CD4-positive, alpha-beta T cell treated with Interleukin-1 beta for 1 hour (primary cell): ENCODE measurements at places on chromosomes 2 and 18.
A peak's percentile ranks its signal among the peaks of the same experiment; 100 is the strongest.

DNA sequence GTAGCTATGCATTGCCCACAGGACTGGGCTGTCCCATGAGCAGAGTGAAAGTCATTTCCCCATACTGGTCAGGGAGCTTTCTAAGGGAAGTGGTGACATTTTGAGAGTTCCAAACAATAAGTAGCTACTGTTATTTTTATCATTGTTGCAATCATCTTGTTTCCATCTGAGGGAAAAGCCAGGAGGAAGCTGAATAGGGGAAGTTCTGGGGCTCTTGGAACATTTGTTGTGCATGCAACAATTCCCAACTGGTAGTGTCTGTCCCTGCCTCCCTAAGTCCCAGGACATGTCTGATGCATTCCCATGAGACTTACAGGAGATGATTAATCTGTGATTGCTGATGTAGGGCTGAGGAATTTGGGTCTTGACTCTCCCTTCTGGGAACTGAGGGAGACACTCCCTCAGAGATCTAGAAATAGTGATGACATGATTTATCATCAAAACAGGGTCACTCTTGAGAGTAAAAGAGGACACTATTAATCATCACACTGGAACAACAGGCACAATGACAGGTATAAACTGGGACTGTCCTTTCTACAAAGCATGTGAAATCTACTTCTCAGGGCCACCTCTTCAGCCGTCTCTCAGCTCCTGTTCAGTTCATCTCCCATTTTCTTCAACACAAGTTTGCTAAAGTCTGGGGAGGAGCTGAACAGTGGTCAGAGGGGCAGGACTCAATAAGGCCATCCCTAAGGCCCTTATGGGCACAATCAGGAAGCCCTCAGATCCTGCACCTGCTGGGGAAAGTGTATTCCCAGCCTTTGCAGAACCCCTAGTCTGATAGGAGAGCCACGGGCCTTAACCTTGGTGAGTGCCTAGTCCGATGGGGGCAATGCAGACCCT, 28.0 kb upstream of the MARCO start:
- DNase-seq: no peak

GRCh38 chr2:53087262-53087873, 680.2 kb upstream of the CHAC2 start:
- DNase-seq: no peak

- DNase-seq: no peak
Observed at GRCh38 chr2:17540093-17540812, at the start of gene VSNL1. Gene VSNL1 (plus strand): TSS chr2:17540696. CDS start chr2:17592075, 51,379 bp downstream.

DNA sequence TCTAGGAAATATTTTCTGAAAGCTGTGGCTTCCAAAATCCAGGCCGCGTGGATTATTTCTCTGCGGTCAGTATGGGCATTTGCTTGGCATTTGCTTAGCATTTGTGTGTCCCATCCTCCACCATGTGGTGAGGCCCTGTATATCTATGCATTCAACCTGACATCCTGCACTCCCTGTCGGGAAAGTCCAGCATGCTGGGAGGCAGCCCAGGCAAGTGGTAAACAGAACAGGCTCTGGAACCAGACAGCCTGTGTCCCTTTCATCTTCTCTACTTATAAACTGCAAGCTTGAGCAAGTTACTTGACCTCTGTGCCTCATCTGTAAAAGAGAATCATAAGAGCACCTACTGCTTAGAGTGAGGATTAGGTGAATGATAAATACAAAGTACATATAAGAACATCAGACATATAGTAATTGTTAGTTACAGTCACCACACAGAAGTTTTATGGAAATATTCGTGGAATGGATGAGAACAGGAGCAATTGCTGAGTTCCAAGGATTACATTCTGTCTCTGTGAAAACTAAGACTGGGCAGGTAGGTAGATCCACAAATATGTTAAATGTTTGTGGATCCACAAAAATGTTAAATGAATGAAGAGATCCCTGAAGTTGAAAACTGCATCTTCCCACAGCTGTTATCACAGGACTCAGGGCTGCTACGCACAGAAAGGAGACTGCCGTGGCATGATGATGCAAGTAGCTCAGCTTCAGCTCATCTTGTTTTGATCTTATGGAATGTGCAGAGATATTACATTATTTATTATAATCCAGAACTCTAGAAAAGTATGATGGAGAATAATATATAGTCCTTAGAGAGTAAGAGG, 317.0 kb upstream of the MMADHC start:
- DNase-seq: no peak

DNA sequence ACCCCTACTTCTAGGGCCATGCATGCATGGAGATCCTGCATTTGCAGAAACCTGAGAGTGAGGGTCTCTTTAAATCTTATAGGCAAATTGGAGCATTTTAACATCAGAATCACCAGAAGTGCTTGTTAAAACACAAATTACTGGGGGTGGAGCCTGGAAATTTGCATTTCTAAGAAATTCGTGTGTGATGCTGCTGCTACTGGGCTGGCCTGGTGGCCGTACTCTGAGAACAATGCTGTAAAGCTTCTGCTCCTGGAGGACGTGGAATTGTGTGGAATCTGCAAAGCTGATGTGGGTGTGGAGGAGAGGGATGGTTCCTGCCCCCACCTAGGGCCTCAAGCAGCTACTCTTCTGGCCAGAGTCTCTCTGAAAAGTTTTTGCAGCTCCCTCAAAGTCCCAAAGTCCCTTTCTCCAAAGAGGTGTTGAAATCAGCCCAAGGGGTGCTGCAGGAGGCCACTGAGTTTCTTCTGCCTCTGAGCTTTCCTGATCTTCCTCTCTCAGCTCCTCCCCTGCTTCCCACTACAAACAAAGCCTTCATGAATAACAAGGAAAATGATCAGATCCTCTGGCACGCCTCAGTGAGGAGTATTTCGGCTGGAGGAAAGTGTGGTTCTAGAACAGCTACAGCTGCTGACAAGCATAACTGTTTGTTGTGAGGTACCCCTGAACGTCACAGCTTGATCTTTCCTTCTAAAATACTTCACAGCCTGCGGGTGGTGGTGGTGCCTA, 508.3 kb downstream of the CNTNAP5 start:
- no peak for DNase-seq

- peak; percentile 68 for DNase-seq
Observed at GRCh38 chr18:32093102-32093511, 1.4 kb downstream of the RNF138 start.

DNA sequence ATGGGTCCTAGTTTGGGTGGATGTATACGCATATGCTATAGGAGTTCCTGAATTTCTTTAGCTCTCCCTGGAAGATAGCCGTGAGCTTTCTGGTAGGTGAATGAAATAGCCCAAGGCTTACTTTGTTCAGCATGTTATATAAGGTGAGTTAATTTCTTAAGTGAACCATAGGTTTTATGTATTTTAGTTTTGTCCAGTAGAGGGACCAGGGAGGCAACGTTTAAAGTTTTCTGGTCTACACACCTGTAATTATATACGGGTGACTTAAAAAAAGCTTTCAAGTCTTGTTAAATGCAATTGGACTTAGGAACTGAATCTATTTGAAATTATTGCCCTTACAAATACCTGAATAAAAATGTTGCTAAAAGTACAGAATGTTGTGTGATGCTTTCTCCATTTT, 402.5 kb upstream of the DDX18 start:
- DNase-seq: no peak

DNA sequence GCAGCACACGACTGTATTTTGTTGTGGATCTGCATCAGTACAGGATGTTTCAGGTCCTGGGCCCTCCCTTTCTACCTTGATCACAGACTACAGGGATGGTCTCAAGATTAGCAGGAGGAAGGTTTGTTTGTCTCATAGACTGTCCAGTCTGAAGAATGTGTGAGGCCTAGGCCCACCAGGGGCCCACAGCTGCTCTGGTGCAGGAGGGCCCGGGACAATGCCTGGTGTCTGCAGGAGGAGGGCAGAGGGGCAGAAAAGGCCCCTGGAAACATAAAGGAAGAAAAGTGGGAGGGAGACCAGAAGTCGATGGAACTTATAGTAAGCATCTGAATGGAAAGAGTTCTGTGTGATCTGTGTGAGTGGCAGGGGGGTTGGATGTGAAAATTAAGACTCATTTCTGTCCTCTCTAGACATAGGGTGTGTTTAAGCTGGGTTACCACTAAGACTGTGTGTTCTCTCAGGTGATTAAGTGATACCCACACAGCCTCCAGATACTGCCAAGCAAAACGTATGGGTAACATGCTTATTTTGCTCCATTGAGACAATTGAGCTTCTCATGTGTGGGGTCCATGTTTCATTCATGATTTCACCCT, 33.4 kb upstream of the LPIN2 start:
- no peak for DNase-seq

DNA sequence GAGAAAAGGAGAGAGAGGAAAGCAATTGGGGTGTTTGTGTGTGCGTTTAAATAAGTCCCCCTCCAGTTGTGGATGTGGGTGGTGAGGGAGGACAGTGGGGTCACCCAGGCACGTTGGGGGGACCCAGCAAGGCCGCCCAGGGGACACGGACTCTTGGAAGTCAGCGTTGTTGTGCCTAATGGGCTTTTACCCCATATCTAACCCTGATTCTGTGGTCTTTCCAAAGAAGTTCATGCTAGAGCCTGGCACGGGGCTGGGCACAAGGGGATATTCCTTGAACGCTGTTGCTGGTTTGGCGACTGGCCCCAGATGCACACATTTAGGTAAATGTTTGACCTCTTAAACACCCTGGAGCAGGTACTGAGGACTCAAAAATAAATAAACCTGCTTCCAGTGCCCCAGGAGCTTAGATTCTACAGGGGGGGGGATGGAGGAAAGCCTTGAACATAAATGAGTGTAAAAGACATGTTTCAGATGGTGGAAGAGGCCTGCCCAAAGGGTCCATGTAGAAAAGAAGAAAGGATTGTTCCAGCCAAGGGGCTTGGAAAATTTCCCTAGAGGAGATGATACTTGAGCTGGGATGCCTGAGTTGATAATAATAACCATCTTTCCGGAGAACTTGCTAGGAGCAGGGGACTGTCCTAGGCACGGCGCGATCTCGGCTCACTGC, 97.7 kb upstream of the SIX3 start:
- DNase-seq: no peak

- no peak for DNase-seq
Observed at GRCh38 chr18:78721238-78721875, 258.3 kb upstream of the SALL3 start.

DNA sequence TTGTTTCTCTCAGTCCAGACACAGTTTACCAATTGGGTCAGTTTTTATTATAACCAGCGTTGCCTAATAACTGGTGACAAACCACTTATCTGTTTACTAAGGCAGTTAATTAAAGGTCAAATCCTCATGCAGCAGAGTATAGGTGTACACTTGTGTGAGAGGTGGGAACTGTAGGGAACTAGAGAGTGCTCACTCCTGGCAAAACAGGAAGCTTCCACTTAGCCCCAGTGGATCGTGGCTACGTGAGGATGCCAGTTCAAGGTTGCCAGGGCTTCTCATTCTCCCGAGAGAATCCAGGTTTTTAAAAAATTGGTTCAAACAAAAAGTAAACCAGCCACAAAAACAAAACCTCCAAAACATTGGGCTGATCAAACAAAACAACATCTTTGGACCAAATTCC, 8.1 kb downstream of the CYBRD1 start:
- DNase-seq: no peak

DNA sequence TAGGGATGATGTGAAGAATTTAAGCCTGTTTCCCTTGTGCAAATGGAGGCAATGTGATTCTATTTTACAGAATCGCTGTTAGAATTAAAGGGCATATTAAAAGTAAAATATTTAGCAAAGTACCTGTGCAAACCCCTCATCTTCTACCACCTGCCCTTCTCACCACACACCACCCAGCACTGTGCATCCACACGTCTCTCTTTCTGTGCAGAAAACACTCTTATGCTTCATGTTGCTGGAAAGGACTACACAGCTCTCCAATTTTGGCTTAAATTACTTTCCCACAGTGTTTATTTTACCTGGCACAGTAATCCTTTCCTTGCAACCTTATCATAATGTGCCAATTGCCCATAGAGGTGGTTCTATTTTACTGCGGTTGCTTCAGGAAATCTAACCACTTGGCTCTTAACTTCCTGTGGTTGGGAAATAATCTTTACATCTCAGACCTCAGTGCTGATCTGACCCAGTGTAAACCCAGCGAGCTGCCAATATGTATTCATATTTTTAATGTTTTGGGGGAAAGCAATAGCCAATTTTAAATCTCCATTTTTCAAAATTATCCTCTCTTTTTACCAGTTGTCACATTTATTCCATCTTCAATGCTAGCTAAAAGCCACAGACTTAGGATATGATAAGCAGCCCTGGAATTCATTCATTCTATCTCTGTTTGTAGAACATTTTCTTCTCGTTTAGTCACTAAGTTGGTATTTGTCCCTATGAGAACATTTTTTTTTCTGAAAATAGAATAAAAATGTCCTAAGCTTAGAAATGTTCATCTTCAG, 250.9 kb downstream of the DSEL start:
- peak; percentile 34 for DNase-seq

DNA sequence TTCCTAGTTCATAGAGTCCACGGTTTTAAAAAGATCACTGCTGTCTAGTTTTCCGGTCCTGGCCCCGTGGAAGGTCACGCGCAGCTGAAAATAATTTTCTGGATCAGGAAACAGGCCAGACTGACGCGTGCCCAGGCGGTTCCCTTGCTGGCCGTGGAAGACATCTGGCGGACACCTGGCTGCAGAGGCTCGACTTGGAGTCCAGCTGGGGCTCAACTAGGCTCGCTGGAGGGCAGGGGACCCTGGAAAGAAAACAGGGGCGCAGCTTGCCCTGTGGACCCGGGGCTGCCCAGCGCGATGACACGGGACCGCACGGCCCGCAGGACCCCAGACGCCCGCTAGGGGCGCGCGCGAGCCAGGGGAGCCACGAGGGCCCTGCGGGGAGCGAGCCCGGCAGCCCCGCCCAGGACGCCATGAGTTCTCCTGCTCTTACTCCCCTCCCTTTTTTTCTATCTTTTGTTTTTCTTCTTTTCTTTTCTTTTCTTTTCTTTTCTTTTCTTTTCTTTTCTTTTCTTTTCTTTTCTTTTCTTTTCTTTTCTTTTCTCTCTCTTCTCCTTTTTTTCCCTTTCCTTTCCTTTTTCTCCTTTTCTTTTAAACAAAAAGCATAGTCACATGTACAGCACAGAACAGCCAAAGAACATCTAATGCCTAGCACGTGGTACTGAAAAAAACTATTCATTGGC, 43.2 kb upstream of the UBE2F start:
- peak; percentile 80 for DNase-seq
